SK-MEL-5 (cell line): ENCODE measurements at places on chromosomes 11 and 22. TPM values are rescaled to one million over a fixed set of nuclear protein-coding genes. Genes with fewer than 3 reads are reported as not detected.

- DNase-seq: no peak
These were observed 49.6 kb downstream of the CECR2 start for GRCh38 chr22:17418890-17419324.

GRCh38 chr11:21771097-21771496, 421.8 kb upstream of the ANO5 start:
- peak; percentile 25 for DNase-seq

DNA sequence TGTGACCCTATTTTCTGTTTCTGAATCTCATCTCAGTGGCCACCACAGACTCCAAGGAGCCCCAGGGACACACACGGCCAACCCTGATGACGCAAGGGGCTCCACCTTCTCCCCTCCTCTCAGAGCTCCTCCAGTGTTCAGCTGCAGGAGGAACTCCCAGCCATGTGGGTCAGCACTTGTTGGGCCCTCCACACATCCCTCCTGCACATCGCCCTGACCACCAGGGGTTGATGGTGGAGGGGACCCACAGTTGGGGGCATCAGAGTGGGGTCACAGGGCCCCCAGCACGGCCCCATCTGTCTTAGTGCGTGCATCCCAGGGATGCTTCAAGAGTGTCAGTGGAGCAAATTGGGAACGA, 499.6 kb downstream of the BRD1 start:
- no peak for DNase-seq

- DNase-seq: no peak
These were observed 79.9 kb upstream of the BARX2 start for GRCh38 chr11:129295746-129296145.

The KRTAP5-5 gene
- total RNA-seq: not detected in 2 replicates

The PKDREJ gene
- not detected in 2 replicates for total RNA-seq

GRCh38 chr22:30335236-30335635, 8.5 kb upstream of the TBC1D10A start:
- no peak for DNase-seq

The ZNF215 gene
- 5.5 and 6.1 TPM in 2 replicates for total RNA-seq

DNA sequence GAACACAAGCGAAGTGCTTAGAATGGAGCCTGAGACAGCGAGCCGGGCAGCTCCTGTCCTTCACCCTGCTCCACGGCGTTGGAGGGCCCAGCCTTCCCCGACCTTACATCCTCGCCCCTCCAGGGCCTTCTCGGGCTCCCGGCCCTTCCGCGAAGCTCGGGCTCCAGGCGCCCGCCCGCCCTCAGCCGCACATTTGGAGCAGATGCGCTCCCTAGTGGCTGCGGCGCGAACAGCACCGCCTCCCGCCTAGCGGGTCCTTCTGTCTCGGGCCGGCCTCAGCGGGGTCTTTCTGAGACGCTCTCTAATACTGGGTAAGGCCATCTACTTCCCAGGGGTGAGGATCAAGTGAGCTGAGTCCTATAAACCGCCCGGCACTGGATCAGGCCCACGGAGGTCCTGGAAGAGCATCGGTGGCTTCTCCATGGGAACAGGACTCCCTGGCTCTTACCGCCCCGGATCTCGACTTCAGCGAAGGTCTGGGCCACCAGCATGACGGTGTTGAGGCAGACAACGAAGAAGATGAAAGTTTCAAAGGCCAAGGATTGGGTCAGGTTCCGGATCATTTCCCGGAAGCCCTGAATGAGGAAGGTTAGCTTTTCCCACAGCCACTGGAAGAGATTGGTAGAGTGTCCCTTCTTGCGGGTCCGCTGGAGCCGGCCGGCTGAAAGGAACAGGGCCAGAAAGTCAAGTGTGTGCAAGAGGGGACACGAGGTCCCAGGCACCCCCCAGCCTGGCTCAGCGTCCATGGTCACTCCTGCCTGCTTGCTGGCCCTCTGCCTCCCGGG, 3.7 kb downstream of the CATSPER1 start:
- DNase-seq: peak; percentile 59

The SYT7 gene
- 0.69 and 2.6 TPM in 2 replicates for total RNA-seq

- no peak for DNase-seq
These were observed 38.8 kb downstream of the STIM1 start for GRCh38 chr11:3894128-3894731.

DNA sequence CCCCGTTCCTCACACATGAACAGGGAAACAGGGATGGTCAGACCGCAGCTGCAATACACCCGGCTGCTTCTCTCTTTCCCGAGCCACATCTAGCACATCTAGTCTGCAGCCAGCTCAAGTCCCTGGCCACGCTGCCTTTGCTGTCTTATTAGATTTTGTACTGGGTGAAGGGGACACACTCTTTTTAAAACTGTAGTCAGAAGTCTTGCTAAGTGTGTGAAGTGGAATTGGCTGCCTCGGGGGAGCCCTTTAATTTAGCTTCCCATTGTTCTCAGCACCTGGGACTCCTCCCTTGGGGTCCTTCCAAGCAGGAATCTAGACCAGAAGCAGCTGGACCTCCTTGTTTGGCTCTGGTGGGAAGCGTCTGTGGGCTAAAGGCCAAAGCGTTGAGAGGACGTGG, 420.0 kb downstream of the CTTN start:
- no peak for DNase-seq

DNA sequence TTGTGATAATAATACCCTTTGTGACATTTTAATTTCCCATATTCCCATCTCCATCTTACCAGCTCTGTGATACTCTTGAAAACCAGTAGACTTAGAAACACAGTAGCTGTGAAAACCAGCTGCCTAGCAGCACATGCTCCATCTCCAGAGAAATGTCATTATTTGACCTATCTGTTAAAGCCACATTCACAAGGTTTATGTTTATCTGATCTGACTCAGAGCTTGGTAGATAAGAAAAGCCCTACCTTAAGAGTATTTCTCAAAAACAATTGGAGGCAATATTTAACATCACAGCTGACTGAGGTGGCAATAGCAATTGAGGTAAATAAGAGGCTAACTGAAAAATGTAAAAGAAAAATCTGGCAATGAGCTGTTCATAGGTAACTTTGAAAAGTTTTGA, 8.1 kb upstream of the ANO3 start:
- DNase-seq: no peak

The ANGPTL5 gene
- total RNA-seq: not detected in 2 replicates

GRCh38 chr22:27966168-27967064, 47.4 kb upstream of the PITPNB start:
- DNase-seq: no peak
